Activated T-helper 1 cell treated with Interleukin-2 at 50 U/mL for 16 hours (primary cell): ENCODE measurements at places on chromosomes 11 and 22.

GRCh38 chr22:33247758-33248157, 189.6 kb upstream of the SYN3 start:
- no peak for DNase-seq

GRCh38 chr11:68431984-68432645, 28.4 kb upstream of the PPP6R3 start:
- no peak for DNase-seq

DNA sequence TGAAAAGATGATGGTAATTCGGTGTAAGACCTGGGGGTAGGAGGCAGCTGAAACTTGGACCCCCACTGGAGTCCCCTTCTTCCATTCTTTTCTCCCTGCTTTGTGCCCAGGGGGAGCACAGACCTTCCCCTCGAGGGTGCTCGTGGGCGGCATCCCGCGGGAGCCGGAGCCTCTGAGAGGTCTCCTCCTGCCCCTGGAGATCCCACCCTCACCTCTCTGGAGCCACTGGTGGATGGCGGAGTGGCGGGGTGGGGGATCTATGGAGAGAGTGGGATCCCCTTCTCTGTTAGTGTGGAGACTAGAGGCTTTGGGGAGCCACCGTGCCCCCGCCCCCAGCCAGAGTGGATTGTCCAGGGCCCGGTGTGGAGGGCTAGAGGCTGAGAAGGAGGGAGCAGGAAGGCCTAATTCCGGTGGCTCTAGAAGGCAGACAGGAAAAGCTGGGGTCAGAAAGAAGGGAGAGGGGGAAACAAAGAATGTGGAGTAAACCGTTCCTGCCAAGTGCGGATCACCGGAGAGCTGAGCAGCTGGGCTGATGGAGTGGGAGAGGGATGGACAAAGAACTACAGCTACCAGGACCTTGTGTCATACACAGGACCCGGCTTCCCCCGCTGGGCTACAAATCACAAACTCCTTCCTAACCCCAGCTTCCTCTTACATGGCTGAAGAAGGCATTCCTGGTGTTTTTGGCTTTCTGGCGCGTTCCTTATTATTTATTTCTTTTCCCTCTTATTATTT, 41.9 kb downstream of the KCNJ1 start:
- no peak for DNase-seq

DNA sequence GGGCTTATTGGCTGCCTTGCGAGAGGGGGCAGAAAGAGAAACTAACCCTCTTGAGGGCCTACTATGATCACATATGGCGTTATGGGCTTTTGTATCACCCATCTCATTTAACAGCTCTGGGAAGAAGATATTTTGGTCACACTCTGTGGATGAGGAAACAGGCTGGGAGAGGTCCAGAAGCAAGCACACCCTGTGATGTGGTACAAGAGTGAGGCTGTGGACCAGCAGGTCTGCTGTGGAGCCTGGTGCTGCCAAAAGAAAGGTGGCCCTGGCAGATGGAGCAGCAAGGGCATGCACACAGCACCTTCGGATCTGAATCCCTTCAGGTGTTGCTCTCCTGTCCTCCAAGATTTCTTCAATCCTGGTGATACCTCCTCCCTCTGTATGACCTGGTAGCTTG, 64.1 kb downstream of the KCNC1 start:
- DNase-seq, result no peak

DNA sequence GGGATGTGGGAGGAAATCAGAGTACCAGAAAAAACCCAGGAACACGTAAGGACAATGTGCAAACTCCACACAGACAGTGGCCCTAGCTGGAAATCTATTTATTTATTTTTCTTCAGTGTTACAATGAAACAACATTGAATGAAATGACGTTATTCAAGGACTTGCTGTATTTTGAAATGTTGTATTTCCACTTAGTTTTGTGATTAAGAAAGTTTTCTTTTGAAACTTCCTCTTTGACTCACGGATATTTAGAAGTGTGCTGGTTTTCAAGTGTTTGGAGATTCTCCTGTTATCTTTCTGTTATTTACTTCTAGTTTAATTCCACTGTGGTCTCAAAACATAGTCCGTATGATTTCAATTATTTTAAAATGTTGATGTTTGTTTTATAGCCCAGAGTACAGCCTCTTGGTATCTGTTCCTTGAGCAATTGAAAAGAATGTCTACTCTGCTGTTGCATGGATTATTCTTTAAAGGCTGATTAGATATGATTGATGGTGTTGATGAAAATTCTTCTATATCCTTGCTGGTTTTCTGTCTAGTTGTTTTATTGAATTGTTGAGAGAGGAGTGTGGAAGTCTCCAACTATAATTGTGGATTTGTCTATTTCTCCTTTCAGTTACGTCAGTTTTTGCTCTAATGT, 141.0 kb downstream of the ARHGAP20 start:
- no peak for DNase-seq

- DNase-seq, result no peak
Observed at GRCh38 chr11:1468002-1468401, 18.6 kb downstream of the MOB2 start.

- no peak for DNase-seq
Observed at GRCh38 chr11:130522284-130522961, 74.0 kb downstream of the ADAMTS15 start.

GRCh38 chr11:123085497-123085896, 23.6 kb upstream of the HSPA8 start:
- DNase-seq, result no peak
